CD4-positive, alpha-beta T cell treated with Interferon alpha-2 for 1 hour (primary cell): ENCODE measurements at places on chromosomes 4 and X.

DNA sequence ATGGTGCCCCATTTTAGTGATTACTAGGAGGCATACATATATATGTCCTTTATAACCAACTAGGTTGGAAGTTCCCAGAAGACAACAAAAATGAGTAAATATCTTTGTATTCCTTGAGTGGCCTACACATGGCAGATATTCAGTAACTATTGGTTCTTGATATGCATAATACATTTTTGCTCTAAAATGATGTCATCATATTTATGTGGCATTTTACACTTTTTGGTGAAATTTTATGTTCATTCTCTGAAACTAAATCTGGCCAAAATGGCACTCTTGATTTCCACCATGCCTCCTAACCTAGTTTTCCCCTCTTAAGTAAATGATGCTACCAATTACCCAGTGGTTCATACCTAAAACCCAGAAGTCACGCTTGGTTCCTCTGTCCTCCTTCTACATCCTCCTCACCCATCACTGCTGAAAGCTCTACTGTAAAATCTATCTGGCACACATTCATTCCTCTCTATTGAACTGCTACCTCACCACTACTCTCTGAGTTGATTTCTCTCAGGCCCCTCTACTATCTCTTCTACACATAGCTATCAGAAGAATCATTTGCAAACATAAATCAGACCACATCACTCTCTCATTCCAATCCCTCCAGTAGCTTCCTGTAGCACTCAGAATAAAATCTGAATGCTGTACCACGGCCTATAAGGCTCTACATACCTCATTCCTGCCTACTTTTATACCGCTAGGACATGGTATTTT is 13.4 kb downstream of the SLC10A7 start:
- no peak for DNase-seq

DNA sequence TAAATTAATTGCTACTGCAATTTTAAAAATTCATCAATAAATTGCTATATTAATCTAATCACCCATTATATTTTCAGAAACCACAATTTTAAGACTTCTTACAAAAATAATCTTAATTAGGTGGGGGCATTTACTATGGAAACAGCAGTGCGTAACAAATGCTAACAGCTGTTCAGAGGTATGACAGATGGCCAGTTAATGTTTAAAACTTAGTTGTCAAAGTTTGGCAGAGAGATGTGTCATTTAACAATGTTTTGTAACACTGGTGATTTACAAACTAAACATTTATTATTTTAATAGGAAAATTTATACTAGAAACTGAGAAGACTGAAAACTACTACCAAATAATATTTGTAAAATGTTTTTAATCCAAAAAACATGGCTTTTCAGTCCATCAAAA is 85.2 kb upstream of the GPR34 start:
- no peak for DNase-seq

- DNase-seq, result no peak
Measured at GRCh38 chr4:141853091-141853764, 216.8 kb downstream of the IL15 start.

DNA sequence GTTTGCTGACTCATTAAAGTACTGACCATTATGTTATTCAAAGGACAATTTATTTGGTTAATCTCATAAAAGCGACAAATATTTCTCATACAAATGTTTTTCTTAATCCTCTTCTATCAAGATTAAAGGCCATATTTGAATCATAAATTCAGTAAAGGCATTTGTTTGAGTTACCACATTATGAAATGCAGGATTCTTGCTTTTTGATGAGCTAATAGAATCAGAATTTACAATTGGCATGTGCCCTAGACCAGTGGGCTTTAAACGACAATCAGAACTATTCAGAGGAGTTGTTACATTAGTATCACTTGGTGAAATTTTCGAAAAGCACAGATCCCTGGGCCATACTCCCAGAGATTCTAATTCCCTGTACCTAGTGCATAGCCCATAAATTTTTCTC is 55.3 kb downstream of the KLHL4 start:
- DNase-seq, result no peak

DNA sequence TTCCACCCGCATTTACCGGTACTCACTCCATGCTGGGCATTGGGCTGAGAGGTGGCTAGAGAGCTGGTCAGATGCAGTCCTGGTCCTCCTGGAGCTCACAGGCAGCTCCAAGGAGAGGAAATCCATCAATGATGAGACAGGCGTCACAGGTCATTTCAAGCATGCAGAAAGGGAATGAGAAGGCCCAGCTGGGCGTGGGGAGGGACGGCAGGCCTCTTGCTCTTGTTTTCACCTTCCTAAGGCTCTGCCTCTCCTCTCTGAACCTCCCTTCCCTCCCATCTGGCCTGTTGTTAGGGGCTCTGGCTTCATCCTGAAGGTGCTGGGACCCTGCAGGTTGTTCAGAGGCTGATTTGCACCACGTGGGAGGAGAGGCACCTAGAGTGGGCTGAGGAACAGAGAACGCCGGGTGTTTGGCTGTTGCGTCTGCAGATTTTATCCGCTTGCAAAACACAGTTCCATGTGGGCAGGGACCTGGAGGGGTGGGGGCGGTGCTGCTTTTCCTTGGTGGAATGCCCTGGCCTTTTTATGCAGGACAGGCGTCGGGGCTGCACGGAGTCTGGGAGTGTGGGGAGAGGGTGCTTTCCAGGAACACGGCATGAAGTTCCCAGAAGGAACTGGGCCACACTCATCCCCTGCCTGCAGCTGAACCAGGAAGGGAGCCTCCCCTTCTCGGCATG is 81.5 kb upstream of the PSAPL1 start:
- no peak for DNase-seq

- DNase-seq, result no peak
Measured at GRCh38 chr4:1869530-1870327, 1.5 kb upstream of the NSD2 start.

- no peak for DNase-seq
Measured at GRCh38 chr4:180999217-180999616, 1244.0 kb upstream of the TENM3 start.

GRCh38 chr4:113834298-113834697 is 72.8 kb upstream of the CAMK2D start:
- DNase-seq, result no peak
